Hematopoietic multipotent progenitor cell treated with erythropoietin and hydrocortisone succinate and interleukin-3 and kit ligand, for 17 days (in vitro differentiated cells): ENCODE measurements at places on chromosomes 4 and X.

GRCh38 chrX:49064735-49065134 is 5.9 kb downstream of the CCDC120 start:
- DNase-seq = no peak

DNA sequence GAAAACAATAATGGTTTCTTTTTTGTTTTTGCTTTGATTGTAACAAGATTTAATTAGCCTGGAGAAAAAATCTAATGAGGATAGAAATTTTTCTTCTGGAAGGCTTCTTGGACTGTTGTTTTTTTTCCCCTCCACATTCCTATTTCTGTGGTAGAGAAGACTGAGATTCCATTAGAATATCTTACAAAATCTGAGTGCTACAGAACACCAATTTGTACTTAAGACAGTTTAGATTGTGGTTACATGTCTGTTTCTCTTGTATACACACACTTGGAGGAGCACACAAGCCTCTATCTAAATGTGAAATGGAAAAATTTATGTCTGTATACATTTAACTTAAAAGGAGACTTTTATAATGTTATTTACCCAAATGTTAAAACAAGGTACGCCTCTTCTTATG is 176.9 kb upstream of the ARSJ start:
- DNase-seq = no peak

DNA sequence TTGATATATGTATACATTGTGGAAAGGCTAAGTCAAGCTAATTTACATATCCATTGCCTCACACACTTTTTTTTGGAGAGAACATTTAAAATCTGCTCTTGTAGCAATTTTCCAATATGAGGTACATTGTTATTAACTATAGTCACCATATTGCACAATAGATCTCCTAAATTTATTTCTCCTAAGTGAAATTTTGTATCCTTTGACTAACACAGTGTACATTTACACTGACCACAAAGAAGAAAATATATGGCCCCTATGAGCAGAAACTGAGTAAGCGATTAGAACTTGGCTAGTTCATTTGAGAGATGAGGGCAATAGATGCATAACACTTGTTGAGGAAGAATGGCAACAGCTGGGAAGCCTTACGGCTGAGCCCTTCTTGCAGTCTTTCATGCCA is 20.3 kb upstream of the GUCY1B1 start:
- DNase-seq = no peak

DNA sequence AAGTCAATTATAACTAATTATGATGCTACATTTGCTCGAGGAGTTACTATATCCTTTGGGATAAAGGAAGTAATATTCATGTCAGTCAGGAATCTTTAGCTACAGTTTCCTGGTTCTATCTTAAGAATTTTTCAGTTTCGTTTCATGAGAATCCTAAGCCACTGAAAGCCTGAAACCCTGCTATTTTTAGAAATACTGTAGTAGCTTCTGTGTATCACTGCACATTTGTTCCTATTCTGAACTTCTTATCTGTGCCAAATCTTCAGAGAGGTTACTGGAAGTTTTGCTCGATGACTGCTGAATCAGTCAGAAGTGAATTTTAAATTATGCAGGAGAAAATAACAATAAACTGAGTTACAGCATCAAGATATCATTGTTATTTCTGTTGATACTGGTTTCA is 249.2 kb downstream of the TENM3 start:
- no peak for DNase-seq

GRCh38 chr4:1711571-1712215 is 426 bp downstream of the SLBP start:
- DNase-seq = peak; percentile 43

- no peak for DNase-seq
These were observed 46.2 kb upstream of the TRPC3 start for GRCh38 chr4:121998024-121998423.

GRCh38 chr4:138275963-138276621 is 33.9 kb upstream of the SLC7A11 start:
- DNase-seq = no peak

DNA sequence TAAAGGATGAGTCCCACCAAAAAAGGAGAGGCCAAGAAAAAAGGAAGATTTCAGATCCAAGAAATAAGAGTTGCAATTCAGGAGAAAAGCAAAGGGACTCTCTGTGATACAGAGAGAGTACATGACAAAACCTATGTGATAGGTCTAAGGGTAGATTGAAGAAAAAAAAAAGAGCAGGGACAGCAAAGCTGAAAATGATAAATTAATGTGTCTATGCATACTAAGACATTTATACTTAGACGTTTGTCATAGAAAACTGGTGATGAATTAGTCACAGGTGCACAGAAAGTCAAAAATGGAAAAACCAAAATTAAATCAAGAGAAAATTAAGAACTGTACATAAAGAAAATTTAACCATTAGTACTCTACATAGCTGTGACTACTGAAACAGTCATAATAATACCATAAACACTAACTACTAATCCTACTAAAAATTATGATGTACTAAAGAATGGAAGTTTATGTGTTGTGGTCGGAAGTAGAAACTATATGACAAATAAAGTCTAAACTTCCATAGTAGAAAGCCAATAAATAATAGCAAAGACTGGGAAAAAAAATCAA is 9.9 kb downstream of the CENPC start:
- no peak for DNase-seq

DNA sequence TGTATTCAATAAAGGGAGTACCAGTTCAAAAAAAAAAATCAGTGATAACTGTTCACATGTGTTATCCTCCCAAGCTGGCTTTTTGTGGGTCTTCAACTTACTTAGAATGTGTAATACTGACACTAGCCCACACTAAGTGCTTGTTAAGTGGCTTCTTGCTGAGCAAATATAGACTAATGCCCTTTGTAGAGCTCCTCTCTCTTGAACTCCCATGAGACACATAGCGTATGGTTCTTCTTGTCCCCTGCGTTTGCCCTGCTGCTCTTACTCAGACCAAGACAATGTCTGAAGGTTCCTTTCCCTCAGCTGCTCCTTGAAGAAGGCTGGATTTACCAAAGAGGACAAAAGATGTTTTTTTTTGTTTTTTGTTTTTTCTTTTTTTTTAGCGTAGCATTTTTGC is 110.9 kb downstream of the FRAS1 start:
- no peak for DNase-seq

DNA sequence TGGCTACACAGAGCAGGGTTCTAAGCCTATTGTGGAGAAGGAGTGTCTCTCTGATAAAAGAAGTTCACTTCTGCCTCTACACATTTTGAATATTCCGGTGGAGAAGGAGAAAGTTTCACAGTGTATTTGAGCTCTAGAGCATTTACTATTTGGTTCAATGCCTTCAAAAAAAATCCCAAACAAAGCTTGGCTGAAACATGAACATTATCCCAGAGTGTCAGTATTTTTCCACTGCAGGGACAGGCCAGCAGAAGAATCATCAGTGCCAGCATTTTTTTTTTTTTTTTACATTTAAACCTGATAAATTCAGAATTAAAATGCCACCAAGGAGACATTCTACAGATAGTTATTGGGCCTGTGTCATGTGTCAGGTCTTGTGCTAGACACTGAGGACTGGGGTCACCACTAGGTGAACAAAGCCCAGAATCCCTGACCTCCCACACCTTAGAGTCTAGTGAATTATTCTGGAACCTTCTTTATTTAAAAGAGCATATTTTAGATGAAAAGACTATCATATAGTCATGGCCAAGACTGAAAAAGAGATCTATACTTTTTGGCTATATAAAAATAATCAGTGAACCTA is 48.0 kb upstream of the NAP1L5 start:
- no peak for DNase-seq

- DNase-seq = no peak
These were observed 134.8 kb upstream of the PPARGC1A start for GRCh38 chr4:24024605-24025004.

DNA sequence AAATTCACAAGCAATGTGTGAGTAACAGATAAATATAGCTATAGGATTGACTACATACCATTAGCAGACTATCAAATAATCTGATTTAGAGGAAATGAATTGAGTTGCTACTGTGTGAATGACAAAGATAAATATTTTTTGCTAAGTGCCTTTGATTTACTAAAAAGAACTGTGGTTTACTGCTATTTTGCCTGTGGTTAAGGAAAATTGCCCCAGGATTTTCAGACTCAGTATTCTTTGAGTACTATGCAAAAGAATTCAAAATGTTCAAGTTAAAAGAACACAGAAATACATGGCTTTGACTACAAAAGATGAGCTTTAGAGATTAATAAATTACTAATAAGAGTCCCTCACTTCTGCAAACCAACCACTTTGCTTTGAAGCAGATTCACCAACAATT is 853.8 kb downstream of the ADGRL3 start:
- no peak for DNase-seq

DNA sequence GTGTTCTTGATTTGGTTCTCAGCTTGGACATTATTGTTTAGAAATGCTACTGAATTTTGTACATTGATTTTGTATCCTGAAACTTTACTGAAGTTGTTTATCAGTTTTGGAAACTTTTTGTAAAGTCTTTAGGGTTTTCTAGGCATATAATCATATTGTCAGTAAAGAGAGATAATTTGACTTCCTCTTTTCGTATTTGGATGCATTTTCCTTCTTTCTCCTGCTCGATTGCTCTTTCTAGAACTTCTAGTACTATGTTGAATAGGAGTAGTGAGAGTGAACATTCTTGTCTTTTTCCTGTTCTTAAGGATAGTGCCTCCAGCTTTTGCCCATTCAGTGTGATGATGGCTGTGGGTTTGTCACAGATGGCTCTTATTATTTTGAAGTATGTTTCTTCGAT is 24.1 kb downstream of the TMPRSS11A start:
- no peak for DNase-seq

DNA sequence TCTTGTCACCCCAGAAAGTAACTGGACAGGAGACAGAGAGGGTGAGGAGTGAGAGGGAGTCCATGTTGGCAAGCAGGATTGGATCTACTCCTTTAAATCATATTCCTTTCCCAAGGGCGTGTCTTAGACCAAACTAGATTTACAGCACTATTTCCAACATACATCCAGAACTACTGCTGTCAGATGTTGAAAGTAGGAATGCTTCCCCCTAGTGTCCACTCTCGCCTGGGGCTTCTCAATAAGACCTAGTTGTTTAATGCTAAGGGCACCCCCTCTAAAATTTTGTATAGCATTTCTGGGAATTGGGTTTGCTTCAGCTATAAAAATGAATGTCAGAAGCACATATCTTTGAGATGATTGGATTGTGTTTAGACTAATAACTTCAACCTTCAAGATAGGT is 13.3 kb downstream of the OFD1 start:
- DNase-seq = peak; percentile 70

DNA sequence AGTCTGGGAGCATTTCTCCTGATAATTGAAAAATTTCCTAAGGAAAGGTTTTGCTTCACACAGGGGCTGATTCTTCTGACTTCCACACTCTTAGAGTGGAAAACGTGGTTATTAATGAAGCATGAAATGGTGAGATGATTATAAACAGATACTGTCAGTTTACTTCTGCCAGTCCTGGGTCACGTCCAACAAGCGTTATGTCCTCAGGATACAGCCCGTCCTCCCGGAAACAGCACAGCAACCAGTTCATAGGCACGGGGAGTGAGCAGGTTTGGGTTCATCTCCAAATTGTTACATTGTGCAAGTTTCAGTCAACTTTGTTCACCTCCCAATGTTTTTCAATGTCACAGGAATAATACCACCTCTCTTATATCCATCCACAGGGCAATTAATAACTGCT is 98.8 kb downstream of the NPNT start:
- no peak for DNase-seq

DNA sequence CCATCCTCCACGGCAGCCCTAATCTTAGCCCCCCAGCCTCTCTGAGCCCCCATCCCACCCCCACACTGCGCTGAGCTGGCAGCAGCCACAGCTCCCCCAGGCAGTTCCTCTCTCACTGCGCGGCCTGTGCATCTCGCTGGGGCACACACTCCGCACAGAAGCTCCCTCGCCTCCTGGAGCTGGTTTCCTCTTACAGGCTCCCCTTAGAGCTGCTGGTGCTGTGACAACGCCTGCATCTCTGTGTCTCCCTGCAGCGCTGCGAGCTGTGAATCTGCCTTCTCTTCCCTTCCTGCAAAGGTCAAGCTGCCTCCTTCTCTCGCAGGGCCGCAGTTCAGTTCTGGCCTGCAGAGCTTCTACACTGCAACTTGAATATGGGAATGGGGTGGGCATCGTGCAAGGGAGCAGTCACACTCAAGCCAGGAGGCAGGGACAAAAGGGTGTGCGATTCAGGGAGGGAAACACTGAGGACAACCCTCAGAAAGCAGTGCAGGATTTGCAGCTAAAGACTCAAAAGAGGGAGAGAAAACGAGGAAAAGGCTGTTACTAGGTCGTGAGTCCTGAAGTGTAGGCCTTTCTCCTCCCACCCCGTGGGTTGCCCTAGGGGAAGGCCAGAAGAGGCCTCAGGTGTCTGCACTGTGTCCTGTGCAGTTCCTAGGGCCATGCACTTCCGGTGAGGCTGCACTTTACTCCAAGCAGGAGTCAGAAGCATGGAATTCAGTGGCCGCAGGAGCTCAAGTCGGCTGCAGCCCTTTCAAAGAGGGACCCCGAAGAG is 87.0 kb downstream of the BCOR start:
- DNase-seq = no peak

GRCh38 chr4:103591841-103592240 is 127.9 kb downstream of the TACR3 start:
- no peak for DNase-seq

DNA sequence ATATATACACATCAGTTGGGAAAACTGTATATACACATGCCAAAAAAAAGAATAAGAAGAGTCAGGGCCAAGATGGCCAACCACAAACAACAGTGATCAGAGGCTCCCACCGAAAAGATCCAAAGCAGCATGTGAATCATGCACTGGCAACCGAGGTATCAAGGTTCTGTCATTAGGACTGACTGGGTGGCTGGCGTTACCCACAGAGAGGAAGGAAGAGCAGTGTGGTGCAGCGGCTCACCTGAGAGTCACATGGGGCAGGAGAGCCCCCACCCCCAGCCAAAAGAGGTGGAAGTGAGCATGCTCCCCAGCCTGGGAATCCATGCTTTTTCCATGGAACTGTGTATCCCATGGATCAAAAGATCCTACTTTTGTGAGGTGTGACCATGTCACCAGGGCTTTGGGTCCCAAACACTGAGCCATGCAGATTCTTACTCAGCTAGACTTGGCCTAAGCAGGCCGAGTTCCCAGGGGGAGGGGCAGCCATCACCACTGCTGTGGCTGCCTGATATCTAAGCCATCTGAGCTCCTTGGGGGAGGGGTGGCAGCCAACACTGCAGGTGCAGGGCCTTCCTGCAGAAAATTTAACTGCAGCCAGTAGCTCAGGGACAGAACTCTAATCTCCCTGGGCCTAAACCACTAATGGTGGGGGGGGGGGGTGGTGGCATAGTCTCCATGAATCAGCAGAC is 52.8 kb downstream of the P2RY10 start:
- DNase-seq = no peak

- no peak for DNase-seq
These were observed 85.5 kb downstream of the TACR3 start for GRCh38 chr4:103634236-103634635.

DNA sequence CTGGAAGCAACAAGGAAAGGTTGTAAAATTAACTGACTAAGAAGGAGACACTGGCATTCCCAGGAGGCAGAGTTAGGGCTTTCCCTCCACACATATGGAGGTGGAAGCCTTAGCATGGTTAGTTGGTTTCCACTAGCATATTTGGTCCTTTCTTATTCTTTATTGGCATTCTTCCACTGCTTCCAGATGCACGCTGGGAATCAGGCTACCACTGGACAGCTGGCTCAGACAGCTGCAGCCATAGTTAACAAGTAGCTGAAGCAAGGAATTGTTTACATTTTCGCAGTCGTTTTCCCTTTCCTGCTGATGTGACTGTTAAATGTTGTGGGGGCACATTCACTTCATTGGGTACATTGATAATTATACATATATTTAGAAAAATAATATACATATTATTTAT is 169.2 kb downstream of the GRIA2 start:
- no peak for DNase-seq

GRCh38 chrX:44247468-44247867 is 96.0 kb downstream of the EFHC2 start:
- DNase-seq = no peak

GRCh38 chrX:123846577-123847038 is 13.2 kb upstream of the XIAP start:
- DNase-seq = no peak
